ENCODE measurements at places on chromosomes 11 and 22.

DNA sequence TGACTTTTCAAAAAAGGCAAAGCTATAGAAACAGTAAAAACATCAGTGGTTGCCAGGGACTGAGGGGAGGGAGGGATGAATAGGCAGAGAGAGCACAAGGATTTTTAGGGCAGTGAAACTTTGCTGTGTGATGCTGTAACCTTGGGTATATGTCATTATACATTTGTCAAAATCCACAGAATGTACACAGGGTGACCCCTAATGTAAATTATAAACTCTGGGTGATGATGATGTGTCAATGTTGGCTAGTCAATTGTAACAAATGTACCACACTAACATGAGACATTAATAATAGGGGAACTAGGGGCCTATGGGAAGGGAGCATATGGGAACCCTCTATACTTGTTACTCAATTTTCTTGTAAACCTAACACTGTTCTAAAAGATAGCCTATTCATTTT, 24.8 kb downstream of the RIBC2 start:
- no peak for DNase-seq

GRCh38 chr11:103222806-103223205, 113.6 kb downstream of the DYNC2H1 start:
- no peak for DNase-seq

DNA sequence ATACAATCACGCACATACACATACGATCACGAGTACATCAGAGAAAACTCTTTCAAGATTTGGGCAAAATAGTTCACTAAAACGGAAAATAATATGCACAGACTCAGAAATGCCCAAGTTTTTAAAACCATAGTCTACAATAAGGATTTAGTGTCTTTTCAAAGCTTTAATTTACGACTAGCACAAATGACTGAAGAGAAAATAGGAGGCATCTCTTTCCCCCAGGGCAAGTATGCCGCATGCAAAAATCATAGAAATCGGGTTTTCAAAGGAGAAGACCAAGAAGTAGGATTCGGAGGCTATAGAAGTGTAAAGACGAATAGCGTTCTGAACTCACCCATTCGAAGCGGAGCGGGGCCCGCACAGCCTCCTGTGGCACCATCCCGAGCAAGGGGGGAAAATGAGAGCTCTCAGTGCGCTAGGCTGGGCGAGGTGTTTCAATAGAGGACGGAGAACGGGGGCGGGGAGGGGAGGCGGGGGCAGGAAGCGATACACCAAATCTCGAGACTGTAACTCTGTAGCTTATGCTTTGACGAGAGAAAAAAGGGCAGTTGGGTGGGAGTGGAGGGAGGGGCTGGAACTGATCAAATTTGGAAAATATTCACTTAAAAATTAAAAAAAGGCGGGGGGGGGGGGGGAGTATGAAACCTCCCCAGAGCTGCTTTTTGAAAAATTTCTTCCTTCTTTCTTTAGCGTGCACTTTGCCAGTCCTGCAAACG, 15.8 kb downstream of the BLID start:
- DNase-seq, result peak; percentile 8

DNA sequence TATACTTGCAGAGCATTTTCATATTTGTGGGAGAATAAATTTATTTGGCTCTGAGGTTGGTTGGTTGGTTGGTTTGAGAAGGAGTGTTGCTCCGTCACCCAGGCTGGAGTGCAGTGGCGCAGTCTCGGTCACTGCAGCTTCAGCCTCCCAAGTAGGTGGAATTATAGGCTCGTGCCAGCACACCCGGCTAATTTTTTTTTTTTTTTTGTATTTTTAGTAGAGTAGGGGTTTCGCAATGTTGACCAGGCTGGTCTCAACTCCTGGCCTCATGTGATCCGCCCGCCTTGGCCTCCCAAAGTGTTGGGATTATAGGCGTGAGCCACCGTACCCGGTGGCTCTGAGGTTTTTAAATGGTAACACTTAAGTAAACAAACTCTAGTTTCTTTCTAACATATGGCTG, 161.1 kb downstream of the TEAD1 start:
- no peak for DNase-seq

DNA sequence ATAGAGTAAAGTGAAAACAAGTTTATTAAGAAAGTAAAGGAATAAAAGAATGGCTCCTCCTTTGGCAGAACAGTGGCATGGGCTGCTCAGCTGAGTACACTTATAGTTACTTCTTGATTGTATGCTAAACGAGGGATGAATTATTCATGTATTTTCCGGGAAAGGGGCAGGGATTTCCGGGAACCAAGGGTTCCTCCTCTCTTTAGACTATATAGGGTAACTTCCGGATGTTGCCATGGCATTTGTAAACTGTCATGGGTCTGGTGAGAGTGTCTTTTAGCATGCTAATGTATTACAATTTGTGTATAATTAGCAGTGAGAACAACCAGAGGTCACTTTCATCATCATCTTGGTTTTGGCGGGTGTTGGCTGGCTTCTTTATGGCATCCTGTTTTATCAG, 23.5 kb upstream of the SPTY2D1 start:
- DNase-seq, result no peak

GRCh38 chr11:69304258-69304657, 10.3 kb downstream of the MYEOV start:
- no peak for DNase-seq

GRCh38 chr11:28756977-28757376, 648.8 kb downstream of the METTL15 start:
- DNase-seq, result no peak

DNA sequence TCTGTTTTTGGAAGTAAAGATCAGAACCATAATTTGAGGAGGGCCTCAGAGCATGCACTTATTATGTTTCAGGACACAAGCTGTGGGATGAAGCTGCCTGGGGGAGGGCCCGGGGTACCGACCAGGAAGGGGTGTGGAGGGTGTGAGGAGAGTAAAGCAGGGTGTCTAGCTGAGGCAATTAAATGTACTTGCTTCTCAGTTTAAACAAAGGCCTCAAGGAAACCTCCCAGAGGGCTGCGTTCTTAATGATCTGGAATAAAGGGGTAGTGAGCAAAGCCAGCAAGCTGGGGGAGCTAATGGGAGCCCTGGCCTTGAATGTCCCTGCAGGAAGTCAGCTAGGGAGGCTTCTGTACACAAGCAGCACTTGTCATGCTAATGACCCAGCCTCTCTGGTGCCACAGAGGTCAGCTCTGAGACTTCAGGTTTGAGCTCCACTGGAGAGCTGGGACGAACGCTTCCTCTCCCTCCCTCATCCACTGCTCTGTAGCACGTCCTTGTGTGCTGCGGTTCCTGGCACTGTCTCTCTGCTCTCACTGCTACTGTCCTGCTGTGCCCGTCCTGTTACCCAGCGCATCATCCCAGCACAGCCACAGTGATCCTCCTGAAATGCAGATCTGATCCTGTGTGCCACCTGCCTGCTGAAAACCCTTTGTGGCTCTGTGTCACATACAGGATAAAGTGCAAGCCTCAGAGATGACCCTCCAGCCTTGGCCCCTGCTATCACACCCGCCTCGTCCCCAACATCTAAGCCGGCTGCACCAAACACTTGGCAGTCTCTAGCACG, 159.7 kb downstream of the DBX1 start:
- DNase-seq, result no peak

DNA sequence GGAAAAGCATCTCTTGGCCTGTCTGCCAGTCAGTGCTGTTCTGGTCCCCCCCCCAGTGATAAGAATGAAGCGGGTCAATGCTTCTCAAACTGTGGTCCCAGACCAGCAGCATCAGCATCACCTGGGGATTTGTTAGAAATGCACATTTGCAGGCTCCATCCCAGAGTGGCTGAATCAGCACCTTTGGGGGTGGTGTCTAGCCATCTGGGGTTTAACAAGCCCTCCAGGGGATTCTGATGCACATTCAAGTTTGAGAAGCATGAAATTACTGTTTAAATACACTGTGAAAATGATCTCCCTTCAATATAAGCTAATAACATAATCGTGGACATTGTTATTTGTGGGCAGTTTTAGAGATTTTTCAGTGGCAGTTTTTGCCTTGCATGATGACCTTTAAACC, 133.5 kb downstream of the MYO18B start:
- no peak for DNase-seq

GRCh38 chr11:12433121-12433520, 55.8 kb downstream of the PARVA start:
- no peak for DNase-seq

DNA sequence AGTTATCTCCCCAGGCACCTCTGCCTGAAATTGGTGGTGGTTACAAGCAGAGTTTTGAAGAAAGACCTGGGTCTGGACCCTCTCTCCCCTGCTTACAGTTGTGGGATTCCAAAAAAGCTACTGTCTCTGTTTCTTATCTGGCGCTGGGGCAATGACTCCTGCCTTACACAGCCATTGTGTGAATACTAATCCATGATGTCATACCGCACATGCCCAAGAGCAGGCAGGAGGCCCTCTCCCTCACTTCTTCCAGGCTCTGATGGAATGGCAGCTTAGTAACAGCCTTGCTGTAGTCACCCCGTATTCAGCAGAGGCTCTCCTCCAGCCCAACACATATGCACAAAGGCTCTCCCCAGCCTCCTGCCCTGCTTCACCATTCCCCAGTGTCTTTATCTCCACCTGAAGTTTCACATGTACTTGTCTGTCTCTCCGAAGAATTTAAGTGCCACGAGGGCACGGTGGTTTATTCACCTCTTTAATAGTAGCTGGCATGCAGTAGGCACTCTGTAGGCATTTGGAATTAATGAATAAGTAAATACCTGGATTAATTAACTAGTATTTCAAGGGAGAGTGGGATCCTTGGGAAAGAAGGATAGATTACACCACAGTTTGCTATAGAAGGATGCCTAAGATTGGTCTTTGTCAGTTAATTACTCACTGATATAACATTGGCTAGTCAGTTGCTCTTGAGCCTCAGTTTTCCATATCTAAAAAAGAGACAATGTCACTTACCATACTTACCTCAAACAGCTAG, 165.6 kb downstream of the ETS1 start:
- peak; percentile 37 for DNase-seq

- no peak for DNase-seq
Measured at GRCh38 chr22:22349455-22349836, 104.9 kb downstream of the VPREB1 start.
